Stimulated activated CD4-positive, alpha-beta T cell treated with anti-CD3 and anti-CD28 coated beads, TNF-alpha, amount 100 ng/mL, for 1 hour (primary cell): ENCODE measurements at places on chromosomes 2 and 18.
A peak's percentile ranks its signal among the peaks of the same experiment; 100 is the strongest.

DNA sequence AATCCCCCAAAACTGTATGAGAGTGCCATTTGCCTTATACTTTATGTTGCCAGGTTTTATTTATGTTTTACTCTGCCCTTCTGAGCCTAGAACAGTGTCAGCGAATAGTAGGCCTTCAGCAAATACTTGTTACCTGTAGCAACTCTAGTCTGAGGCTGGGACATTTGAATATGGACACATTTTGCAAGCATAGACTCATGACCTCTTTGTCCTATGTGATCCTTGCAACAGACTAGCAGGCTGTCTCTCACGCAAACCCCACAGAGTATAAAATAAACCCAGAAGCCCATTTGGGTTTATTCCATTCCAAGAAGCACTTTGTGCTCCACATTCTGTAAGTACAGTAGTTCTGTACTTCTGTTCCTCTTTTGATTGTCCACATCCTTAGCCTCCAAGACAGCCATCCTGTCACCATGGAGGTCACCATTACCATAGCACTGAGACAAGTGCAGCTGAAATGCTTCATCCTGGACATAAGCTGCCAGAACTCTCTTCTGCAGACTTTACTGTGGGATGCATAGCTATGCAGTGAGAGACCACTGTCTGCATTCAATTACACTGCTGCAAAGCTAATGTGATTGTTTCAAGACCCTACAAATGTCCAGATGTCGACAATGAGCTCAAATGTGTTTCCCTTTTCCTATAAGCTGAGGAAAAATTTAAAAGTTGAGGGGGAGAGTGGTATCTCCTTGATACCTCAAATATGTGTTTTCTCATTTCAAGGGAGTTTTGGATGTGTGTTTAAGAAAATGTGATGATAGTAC, 425.7 kb downstream of the PID1 start:
- DNase-seq, result no peak

- no peak for DNase-seq
Measured at GRCh38 chr2:234752966-234753365, 198.9 kb upstream of the SH3BP4 start.

GRCh38 chr2:6025391-6025790, 333.2 kb downstream of the SOX11 start:
- no peak for DNase-seq

DNA sequence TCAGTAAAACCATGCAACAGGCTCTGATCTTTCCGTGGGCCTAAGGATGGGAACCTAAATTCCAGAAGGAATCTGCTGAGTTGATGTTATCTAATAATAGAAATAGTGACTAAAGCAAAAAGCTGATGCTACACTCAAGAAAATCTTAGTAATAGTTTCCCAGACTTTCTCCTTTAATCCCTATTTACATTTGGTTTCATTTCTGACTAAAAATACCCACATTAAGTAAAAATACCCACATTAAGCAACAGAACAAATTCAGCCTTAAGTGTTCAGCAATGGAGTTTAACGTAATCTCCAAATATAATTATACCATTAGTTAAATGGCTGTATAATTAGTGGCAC, 50.3 kb downstream of the CCBE1 start:
- DNase-seq, result no peak

- no peak for DNase-seq
Measured at GRCh38 chr2:128623776-128624761, 305.4 kb upstream of the HS6ST1 start.

DNA sequence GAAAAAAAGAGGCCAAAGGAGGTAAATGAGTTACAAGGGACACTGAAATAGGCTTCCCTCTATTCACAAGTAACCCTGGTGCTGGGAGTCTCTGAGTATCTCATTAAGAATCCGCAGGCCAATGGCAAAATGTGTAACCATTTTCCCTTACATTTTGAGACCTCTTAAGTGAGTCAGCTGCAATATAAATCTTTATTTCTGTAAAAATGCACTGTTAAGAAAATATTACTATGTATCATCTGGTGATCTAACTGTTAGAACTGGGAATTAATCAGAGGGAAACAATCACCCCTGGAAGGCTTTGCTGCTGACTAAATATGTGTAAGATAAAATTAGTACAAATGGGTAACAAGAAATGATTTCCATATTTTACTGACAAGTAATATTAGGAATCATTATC, 483.1 kb upstream of the CHST9 start:
- no peak for DNase-seq

GRCh38 chr2:236657801-236658200, 88.2 kb downstream of the ACKR3 start:
- DNase-seq, result no peak

DNA sequence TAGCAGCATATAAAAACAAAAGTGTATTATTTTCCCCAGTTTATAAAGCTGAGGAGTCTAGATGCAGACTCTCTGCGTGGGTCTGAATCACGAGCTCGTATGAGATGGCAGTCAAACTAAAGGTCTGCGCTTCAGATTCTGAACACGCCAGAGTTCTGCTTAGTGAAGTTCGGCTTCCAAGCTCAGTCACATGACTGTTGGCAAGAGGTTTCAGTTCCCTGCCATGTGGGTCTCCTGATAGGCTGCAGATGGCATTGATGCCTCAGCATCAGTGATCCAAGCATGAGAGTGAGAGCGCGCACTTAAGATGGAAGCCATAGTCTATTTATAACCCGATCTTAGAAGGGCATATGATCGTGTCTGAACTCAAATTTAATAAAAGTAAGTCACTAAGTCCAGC, 242.8 kb upstream of the DOK6 start:
- DNase-seq, result no peak

- DNase-seq, result no peak
Measured at GRCh38 chr2:31835450-31835849, 175.4 kb downstream of the MEMO1 start.

DNA sequence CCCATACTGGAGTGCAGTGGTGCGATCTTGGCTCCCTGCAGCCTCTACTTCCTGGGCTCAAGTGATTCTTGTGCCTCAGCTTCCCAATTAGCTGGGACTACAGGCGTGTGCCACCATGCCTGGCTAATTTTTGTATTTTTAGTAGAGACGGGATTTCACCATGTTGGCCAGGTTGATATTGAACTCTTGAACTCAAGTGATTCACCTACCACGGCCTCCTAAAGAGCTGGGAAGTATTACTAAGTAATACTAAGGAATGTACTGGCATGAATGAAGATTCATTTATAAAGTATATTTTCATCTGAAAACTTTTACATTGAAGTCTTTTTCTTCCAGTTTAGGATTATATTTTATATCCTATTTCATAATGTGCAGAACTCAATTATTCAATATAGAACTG, 38.1 kb downstream of the NUP35 start:
- DNase-seq, result no peak

DNA sequence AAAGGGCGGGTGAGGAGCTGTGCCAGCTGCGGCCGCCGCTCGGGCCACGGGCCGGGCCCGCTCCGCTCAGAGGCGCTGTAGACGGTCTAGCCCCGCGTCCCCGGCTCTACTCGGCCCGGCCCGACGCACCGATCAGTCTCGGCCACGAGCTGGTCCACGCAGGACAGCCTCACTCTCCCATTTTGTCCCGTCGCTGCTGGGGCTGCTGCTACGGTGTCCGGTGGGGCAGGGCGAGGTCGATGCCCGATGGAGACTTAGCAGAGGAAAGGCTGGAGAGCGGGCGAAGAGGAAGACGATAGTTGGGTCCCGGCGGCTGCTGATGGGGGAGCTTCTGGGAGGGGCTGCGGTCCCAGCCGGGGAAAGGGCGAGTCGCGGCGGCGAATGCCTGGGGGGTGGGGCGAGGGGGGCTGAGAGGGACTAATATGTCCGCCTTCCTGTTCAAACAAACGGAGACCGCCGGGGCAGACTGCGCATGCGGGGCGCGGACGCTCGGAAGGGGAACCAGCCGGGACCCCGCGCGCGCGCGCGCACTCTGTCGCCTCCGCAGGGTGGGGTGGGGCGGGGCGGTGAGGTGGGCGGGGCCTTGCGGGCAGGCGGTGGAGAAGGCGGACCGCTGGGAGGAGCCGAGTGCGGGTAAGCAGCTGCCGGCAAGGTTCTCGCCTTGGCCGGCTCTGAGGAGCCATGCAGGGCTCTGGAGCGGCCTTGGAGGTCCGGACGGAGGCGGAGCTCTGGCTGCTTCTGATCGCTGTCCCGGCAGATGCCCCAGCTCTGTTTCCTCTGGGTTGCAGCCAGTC, at the start of gene ROCK1:
Gene ROCK1, minus strand, starts transcription at position 468 of the 794 bp plus-strand sequence. CDS start 903 bp downstream, outside the sequence.
- DNase-seq, result peak; percentile 97

- no peak for DNase-seq
Measured at GRCh38 chr2:106025796-106026195, 168.3 kb downstream of the UXS1 start.
